ENCODE measurements at places on chromosomes 1 and 21. TPM values are rescaled to one million over a fixed set of nuclear protein-coding genes. Genes with fewer than 3 reads are reported as not detected.
A peak's percentile ranks its signal among the peaks of the same experiment; 100 is the strongest.

HCRTR1 gene
- total RNA-seq = not detected

EDN2 gene
- not detected for total RNA-seq

DNA sequence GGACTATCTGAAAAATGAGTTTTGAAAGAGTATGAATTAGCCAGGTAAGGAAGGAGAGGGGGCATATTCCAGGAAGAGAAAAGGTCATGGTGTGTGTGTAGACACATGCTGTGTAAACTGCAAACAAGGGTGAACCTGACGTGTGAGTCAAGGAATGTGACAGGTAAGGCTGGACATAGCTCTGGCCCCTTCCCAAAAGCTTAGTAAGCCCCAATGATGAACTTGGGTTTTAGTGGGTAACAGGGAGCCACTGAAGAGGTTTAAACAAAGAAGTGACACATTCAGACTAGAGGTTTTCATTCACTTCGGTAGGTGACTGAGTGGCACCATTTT, 36.7 kb downstream of the EGLN1 start:
- H3K4me1 ChIP-seq = peaks cover 7% of the 10 kb centered on the region
- H3K27me3 ChIP-seq = no peaks in the 10 kb centered on the region
- peaks cover 5% of the 10 kb centered on the region for H3K36me3 ChIP-seq
- DNase-seq = no peak

- H3K27me3 ChIP-seq = no peaks in the 10 kb centered on the region
- H3K4me1 ChIP-seq = peaks cover 1% of the 10 kb centered on the region
- H3K27ac ChIP-seq = no peak overlapping the region
- no peaks in the 10 kb centered on the region for H3K36me3 ChIP-seq
- DNase-seq = no peak
Observed at GRCh38 chr1:102961549-102961948, 146.8 kb downstream of the COL11A1 start.

DNA sequence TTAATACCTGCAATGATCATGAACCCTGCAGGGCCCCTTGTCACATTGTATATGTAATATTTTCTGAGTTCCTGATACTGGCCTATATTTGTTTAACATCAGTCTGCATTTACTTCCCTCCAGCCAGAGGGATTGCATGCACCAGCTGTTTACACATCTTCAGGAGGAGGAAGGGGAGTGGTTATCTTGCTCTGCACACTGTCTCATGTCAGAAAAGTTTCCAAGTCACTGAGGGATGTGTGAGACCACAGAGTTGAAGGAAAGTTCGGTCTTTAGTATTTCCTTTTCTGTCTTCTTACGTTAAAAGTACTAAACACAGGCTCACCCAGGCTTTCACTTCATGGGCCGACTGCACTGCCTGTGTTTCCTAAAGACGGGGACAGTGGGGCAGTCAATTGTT, 574.1 kb downstream of the LMO4 start:
- H3K4me1 ChIP-seq = peaks cover 5% of the 10 kb centered on the region
- DNase-seq = no peak
- peaks cover 2% of the 10 kb centered on the region for H3K27me3 ChIP-seq
- no peaks in the 10 kb centered on the region for H3K36me3 ChIP-seq
- H3K27ac ChIP-seq = peak overlapping the region; percentile 49
- no peak overlapping the region for H3K4me3 ChIP-seq

GRCh38 chr1:43509007-43509739, 21.5 kb upstream of the PTPRF start:
- H3K4me3 ChIP-seq = no peak overlapping the region
- no peak for DNase-seq
- H3K27ac ChIP-seq = no peak overlapping the region
- H3K27me3 ChIP-seq = no peaks in the 10 kb centered on the region
- peaks cover 6% of the 10 kb centered on the region for H3K4me1 ChIP-seq
